ENCODE measurements at places on chromosomes 1 and 21.

DNA sequence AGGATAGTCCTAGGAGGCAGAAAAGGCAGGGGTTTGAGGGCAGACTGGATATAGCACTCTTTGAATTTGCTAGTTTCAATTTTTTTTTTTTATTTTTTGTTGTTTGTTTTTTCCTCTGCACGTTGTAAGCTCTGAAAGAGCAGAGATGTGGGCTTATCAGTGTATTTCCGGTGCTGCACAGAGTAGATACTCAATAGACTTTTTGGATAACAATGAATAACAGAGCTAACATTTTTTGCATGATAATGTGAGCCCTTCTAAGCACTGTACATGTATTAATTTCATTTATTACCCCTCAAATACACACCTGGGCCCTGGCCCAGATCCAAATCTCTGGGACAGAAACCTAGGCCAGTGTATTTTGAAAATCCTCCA, 17.1 kb upstream of the PARP1 start:
- no peak for DNase-seq

- no peak for DNase-seq
Measured at GRCh38 chr1:224684979-224685425, 68.9 kb downstream of the CNIH3 start.

DNA sequence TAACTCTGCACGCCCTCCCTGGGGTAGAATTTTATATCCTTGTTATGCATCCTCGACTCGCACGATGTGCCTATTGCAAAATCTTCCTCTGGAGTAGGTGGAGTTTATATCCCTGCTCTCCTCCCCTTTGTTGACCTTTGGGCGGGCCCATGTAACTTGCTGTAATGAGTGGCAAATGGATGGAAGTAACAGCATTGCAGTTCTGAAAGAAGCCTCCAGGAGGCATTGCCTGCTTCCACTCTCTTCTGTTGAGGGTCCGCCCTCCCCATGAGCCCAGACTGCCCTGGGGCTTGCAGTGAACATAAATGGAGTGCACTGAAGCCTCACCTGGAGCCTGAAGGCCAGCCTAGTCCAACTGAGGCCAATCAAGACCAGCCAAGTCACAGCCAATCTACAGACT, 62.2 kb upstream of the GRIK3 start:
- DNase-seq = no peak

- DNase-seq = no peak
Measured at GRCh38 chr21:29704719-29705118, 235.1 kb downstream of the GRIK1 start.

DNA sequence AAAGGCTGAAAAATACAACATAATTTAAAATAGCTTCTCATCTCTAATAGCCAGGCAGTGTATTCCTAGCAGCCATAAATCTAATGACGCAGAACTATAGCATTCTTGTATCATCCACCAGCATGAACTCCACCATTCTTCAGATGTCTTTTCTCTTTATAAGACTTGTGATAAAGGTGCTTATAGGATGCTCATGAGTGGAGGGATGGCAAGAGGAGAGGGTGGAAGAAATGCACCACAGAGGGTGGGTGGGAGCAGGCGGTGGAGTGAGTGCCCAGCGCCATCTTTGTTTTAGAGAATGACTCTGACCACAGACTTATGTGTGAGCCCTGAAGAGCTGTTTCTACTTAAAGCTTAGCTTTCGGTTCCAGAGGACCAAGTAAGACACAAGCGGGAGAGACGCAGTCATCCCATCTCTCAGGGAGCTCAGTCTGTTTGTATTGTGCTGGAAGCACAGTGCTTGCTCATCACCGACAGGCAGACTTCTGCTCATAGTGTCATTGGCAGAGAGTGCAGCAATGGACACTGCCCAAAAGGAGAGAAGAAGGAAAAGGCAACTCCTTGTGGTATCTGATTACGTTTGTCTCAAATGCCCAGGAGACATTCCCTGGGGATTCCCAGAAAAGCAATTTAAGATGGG, 65.6 kb downstream of the KCNJ15 start:
- no peak for DNase-seq

DNA sequence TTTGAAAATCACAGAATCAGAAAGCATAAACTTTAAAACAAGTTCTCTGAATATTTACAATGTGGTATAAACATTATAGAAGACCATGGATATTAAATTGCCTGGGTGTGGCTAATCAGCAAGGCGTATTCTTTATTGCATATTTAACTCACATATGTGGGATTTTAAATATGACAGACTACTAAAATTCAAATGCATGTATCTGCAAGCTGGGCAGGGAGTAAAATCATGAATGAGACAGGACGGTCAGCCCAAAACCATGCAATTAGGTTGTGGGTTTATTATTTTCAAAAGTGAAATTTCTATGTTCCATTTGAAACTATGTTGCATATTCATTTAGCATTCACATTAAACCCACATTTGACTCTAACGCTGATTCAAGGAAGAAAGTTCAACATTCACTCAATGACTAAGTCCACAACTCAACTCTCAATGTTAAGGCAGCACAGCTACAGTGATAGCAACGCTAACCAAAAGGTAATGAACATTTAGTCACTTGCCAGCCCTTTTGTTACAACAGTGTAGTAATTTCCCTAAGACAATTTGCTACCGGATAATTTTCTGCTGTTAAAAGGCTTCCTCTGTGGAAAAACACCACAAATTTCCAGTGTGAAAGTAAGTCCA, 6.3 kb upstream of the SYNJ1 start:
- DNase-seq = no peak

GRCh38 chr1:211183747-211184313, 49.9 kb upstream of the KCNH1 start:
- no peak for DNase-seq

GRCh38 chr1:168979276-168979675, 127.2 kb upstream of the ATP1B1 start:
- DNase-seq = no peak

GRCh38 chr1:162026881-162027280, 3.2 kb upstream of the OLFML2B start:
- no peak for DNase-seq

DNA sequence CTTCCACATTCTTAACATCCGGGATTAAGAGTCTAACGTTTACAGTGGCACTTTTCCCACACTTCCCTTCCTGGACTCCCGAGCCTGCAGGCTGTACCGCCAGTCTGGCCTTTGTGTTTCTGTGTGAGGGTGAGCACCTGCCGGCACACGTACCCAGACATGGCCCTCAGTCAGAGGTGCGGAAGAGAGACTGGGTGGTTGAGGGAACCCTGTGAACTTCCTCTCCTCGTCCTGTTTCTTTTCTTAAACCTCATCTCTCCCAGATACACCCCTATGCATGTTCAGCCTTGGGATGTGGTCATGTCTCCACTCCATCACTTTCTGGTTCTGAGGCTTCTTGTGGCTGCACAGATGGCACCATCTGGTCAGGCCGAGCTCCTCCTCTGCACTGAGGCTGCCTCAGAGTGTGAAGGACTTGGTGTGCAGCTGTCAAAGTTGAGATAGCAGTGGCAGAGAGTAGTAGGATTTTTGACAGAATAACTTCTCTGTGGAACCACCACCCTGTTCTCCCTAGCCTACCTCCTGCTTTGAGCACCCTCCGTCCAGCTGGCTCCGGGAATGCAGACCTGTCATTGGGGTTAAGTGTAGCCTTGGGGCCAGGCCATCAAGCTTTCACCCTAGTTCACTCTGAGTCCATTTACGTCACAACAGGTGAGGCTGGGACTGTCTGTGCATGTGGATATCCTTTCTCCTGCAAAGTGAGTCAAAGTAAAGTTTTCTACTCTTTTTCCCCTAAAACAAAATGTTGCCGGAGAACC, 31.4 kb downstream of the VASH2 start:
- no peak for DNase-seq

DNA sequence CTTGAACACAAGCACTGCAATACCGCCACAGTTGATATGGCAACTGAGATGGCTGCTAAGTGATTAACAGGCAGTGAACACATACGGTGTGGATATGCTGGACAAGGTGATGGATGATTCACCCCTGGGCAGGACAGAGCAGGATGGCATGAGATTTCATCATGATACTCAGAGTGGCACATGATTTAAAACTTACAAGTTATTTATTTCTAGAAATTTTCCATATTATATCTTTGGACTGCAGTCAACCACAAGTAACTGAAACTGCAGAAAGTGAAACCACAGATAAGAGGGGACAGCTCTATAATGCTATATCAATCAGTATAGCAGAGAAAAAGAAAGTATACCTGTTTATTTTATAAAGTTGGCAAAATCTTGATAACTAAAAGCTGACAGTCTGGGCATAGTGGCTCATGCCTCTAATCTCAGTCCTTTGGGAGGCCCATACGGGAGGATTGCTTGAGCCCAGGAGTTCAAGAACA, 47.9 kb downstream of the PHACTR4 start:
- no peak for DNase-seq

DNA sequence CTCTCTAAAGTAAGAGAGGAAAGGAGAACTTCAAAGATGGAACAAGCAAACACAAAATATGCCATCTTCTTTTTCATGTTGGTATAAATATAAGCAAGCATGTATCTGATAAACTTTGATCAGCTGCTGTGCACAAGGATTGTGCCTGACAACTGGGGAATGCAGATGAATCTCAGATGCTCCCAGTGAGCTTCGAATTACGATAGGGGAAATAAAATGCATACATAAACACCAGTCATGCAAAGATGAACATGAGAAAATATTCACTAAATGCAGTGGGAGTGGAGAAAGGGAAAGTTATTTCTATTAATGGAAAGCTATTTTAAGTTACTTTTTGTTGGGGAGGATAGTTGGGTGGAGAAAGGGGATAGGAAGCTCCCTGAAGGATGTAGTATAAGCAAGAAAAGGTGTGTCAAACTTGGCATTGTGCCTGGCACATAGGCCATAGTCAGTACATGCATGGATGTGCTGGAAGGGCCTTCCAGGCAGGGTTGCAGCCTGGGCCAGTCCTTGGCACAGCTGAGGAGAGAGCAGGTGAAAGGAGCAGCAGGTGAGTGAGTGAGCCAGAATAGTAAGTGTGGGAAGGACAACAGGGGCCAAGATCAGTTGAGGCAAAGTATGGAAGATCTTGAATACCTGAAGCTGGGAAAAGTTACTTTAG, 57.8 kb upstream of the PGD start:
- no peak for DNase-seq

- no peak for DNase-seq
Measured at GRCh38 chr1:44031252-44032169, at the start of gene SLC6A9. Gene SLC6A9, minus strand, starts transcription at chr1:44031462. Its CDS starts 7,185 bp downstream, at chr1:44024277.

DNA sequence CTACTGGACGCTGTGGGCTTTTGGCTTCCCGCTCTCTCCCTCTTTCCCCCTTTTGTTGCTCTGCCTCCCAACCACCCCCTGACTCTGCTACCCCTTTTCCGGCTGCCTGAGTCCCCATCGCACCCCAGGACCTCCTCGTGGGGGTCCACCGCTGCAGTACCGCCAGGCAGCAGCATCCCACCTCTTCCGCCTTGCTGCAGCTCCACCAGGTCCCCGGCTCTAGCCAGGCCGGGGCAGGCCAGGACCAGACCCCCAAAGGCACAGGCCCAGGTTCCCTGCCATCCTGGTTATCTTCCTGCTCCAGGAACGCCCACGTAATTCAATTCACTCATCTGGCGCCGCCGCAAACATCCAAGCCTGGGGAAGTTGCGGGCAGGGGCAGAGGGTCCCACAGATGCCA, 139.8 kb downstream of the LIPI start:
- DNase-seq = no peak

DNA sequence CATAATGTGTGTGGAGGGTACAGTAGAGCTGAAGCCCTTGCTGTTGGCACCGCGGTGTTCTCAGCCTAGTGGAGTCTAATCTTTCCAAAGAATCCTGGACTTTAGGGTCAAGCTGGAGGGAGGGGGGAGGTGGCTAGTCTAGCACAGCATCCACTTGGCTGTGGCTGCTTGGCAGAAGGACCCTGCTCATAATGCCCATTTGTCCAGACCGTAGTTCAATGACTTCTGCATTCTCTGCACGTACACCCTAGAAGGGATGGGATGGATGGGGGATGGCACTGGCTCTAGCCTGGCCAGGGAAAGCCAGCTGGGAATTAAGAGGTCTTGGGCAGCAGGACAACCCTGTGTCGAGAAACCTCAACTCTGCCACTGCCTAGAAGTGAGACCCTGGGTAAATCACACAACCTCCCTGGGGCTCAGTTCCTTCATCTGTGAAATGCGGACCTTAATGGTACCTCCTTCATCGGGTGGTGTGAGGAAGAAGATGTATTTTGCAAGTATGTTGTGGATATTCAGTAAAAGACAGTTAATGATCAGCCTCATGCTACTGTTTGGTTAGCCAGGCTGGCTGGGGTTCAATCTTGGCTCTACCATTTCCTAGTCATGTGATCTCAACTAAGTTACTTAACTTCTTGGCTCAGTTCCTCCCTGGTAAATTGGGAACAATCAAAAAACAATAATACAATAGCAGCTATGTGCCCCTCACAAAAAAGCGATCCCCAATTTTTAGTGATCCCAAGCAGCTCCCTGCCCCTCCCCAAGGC, 27.2 kb upstream of the CLIC4 start:
- DNase-seq = no peak

DNA sequence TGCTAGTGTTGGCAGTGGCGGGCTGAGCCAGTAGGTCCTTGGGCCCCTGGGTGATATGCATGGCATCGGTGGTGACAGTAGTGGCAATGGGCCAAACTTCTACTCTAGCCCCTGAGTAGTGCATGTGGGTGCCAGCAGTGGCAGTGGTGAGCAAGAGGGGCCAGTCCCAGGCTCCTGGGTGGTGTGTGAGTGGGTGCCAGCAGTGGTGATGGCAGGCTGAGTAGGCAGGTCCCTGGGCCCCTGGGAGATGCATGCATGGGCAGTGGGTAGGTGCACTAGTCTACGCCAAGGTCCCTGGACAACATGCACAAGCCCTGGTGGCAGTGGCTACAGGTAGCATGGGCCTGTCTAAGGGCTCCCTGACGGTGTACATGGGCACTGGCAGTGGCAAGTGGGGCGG, 24.6 kb upstream of the TTC22 start:
- no peak for DNase-seq

DNA sequence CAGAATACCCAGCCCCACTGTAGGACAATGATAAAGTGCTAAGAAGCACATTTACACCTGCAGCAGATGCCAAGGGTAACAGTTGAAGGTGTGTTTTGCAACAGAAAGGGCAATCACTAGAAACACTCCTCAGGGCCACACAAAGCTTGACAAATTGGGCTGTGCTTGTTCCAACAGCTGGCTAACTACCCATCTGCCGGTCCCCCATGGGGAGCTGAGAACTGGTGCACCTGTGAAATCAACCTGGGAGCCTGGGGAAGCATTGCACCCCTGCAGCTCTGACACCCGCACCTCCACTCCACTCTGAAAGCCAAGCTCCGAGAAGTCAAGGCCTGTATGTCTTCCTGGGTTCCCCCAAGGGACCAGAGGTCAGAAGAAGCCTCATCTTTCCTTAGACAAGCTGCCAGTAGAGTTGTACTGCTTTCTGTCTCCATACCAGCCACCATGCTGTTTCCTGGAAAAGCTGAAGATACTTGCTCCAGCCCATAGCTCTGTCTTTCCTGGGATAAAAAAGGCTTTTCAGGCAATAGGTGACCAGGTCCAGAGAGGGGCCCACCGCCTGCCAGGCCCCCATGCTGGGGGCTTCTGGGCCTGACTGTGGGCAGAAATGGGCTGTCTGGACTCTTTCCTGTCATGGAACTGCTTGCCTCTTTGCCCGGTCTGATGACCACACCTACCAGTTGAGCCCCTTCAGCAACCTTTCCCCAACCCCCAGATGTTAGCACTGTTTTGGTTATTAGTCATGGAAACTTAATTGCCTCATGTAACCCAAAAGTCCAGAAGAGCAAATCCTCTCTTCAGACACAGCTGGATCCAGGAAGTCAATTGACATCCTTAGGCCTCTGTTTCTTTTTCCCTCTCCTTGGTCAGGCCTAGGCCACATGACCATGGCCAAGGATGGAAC, 93.6 kb downstream of the KIF14 start:
- no peak for DNase-seq
